Globus pallidus (tissue), 1 donor: ENCODE measurements at places on chromosomes 2 and 18.

GRCh38 chr2:232999354-232999753 lies 13.7 kb downstream of the NGEF start:
- DNase-seq, result peak; percentile 23

DNA sequence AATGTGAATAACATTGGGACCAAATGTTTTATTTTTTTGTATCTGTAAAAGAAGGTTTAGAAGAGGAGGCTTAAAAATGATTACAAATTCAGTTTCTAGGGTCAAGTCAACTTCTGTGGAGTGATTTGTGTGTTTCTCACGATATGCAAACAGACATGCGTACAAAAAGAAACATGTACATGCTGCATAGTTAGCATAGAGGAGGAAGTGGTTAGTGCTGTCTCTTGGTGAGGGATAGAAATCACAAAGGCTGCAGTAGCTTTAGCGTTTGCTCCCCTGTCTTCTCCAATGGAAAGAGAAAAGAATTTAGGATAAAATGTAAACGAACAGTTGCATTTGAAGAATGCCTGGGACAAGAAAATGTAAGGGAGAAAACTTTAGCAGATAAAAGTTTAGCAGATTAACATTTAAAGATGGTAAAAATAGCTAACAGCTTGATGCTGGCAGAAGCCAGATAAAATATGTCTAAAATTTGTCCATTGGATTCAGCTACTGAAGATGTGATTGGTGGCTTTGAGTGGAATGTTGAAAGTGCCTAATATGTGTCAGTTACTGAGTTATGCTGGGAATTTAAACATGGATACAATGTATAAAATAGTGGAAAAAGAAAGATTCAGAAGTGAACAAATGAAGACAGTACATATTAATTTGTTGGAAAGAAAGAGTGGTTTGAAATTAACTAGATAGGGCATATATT lies 44.9 kb downstream of the MALT1 start:
- peak; percentile 3 for DNase-seq

- no peak for DNase-seq
These were observed 6.0 kb upstream of the MLPH start for GRCh38 chr2:237480988-237481525.

DNA sequence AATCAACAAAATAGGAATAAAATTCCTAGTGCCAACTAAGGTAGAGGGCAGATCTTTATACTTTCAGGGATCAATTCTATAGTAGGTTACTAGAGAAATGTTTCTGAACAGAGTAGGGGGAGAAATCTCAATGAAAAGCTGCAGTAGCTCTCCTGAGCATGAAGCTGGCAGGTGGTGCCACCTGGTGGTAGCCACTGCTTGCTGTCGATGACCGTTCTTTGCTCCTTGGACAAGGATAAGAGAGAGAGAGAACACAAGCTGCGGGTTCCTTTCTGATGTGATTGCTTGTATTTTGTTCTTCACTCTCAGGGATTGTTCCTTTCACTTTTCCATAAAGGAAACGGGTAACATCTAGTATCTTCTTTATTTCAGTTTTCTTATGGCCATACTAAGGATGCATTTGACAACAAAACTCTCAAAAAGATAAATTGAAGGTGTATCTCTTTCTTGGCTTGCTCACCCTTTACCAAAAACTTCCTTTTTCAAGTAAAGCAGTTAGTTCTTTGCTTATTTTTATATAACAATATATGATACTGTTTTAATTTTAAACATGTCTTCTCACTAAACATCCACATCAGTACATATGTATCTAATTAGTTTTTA lies 18.6 kb upstream of the MRPL19 start:
- peak; percentile 61 for DNase-seq

DNA sequence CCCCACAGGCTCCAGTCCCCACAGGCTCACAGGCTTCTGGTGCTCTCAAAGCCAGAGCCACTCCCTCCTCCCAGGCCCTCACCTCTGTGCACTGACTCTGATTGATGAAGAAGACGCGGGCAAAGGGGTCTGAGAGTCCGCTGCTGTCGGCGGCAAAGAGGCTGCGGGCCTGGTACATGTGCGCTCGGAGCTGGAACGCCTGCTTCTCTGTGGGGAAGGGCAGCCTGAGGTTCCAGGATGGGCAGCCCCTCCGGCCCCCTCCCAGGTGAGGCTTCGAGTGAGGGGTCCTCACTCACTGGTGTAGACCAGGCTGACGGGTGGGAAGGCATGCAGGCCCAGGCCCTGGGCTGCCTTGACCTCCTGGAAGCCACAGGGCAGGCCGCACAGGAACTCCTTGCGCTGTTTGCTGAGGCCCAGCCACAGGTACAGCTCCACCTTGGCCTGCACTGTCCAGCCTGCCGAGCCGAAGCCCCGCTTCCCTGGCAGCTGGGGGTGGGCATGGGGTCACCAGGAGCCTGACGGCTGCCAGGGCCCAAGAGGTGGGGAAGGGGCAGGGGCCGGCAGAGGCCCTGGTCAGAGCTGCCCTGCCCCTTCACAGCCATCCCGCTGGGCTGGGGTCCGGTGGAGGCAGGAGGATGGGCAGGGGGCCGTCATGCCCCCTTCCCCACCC lies 2.0 kb downstream of the OTOF start:
- DNase-seq, result no peak

- DNase-seq, result no peak
These were observed 356.2 kb upstream of the CHST9 start for GRCh38 chr18:27541293-27541692.

- peak; percentile 52 for DNase-seq
These were observed 99.5 kb downstream of the DTNA start for GRCh38 chr18:34809451-34810072.

DNA sequence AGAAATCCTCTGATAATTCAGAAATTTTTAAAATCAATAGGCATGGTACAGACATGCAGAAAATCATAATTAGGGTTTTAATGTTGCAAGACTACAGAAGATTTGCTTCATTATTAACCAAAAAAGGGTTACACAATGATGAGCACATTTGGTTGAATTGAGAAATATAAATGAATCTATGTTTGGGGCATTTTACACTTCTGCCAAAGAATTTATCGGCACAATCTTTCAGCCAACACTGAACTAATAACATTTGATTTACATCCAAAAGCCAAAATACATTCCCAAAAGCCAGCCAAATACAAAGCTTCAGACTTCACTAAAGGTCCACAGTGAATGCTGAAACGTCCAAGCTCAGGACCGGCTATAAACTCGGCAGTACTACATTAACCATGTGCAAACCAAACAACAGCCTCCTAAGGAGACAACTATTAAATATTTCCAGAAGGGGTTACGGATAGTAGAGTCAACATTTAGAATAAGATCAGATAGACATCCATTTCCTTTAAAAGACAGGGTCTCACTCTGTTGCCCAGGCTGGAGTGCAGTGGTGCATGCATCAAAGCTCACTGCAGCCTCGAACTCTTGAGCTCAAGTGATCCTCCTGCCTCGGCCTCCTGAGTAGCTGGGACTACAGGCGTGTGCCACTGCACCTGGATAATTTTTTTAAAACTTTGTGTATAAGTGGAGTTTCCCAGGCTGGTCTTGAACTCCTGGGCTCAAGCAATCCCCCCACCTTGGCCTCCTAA lies 29.4 kb downstream of the SPRED2 start:
- no peak for DNase-seq

GRCh38 chr18:55880617-55881016 lies 292.6 kb upstream of the TCF4 start:
- DNase-seq, result no peak

GRCh38 chr2:80303006-80303908 lies 1.3 kb downstream of the LRRTM1 start:
- no peak for DNase-seq

GRCh38 chr18:74256190-74256589 lies 35.6 kb downstream of the CYB5A start:
- DNase-seq, result no peak

- DNase-seq, result no peak
These were observed 65.2 kb upstream of the MYCN start for GRCh38 chr2:15874854-15875804.

- DNase-seq, result no peak
These were observed 64.3 kb upstream of the MSTN start for GRCh38 chr2:190126798-190127197.

DNA sequence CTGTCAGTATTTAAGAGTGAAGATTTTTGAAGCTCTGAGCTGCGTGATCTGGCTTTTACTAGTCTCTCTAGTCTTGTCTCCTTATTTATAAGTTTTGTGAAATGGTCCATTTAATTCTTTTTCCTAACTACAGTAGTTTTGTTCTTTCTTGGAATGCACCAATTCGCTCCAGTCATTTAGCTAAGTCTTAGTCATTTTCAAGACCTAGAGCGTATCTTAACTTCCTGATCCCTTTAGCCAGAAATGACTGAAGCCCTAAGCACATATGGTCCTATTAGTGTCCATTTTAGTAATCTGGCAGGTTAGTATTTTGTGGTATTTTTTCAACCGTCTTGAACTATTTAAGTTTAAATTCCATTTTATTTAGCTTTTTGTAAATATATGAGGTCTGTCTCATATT lies 3.6 kb downstream of the BIRC6 start:
- no peak for DNase-seq

GRCh38 chr2:234395891-234396420 lies 100.9 kb downstream of the ARL4C start:
- no peak for DNase-seq

- DNase-seq, result no peak
These were observed 35.2 kb downstream of the SRBD1 start for GRCh38 chr2:45575881-45576280.

DNA sequence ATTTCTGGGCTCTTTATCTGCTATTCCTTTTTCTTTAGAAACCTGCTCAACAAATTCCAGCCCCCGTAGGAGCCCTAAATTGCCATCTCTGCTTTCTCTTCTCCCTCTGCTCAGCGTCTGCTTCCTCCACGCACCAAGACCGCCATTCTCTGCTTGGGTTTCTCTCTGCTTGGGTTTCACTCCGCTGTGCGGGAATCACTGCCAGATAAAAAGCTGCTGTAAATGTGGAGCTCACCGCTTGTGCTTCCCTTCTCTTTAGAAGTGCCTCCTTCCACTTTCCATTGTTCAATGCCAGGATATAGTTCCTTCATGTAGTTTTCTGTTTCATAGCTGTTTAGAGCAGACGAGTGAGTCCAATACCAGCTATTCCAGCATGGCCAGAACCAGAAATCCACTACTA lies 45.9 kb downstream of the TMEM237 start:
- no peak for DNase-seq

DNA sequence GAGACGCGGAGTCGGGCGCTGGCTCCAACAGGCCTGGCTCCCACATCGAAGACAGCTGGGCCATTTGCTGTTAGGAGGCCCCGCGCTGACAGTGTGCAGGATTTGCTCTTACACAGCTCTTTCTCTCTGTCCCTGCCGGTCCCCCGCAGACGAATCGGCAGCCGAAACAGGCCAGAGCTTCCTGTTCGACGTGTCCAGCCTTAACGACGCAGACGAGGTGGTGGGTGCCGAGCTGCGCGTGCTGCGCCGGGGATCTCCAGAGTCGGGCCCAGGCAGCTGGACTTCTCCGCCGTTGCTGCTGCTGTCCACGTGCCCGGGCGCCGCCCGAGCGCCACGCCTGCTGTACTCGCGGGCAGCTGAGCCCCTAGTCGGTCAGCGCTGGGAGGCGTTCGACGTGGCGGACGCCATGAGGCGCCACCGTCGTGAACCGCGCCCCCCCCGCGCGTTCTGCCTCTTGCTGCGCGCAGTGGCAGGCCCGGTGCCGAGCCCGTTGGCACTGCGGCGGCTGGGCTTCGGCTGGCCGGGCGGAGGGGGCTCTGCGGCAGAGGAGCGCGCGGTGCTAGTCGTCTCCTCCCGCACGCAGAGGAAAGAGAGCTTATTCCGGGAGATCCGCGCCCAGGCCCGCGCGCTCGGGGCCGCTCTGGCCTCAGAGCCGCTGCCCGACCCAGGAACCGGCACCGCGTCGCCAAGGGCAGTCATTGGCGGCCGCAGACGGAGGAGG lies 3.5 kb downstream of the GDF7 start:
- DNase-seq, result no peak

GRCh38 chr2:136132825-136133155 lies 14.8 kb upstream of the CXCR4 start:
- DNase-seq, result no peak

DNA sequence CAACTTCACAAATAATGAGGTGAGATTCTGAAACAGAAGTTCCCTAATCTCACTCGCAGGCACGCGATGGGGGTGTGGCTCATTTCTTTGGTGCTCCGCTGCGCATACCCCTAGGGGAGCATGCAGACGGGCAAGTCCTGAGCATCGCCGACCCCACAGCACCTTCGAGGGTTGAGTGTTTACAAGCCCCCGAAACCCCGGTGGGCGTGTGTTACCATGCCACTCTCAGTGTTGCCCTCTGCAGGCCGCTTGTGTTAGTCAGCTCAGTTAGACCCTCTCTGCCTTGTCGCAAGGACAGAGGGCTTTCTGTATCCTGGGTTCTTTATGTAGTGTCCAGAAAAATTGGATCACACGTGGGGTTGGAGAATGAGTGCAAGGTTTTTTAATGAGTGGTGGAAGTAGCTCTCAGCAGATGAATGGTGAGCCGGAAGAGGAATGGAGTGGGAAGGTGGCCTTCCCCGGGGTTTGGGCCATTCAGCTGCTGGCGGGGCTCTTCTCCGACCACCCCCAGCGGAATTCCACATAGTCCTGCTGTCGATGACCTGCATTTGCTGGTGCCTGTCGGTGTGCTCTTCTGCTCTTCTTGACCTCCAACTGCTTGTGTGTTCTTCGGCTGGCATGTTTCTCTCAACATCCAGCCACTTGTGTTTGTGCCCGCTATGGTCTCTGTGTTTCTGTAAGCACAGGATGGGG lies 191.3 kb downstream of the RPRM start:
- DNase-seq, result peak; percentile 5

- no peak for DNase-seq
These were observed 31.9 kb downstream of the DIPK1C start for GRCh38 chr18:74425161-74425560.

GRCh38 chr2:239750929-239751678 lies 274.0 kb downstream of the NDUFA10 start:
- no peak for DNase-seq

- DNase-seq, result no peak
These were observed 96.5 kb upstream of the NFATC1 start for GRCh38 chr18:79299272-79299671.

GRCh38 chr2:167001165-167001564 lies 112.9 kb downstream of the XIRP2 start:
- DNase-seq, result no peak

- DNase-seq, result no peak
These were observed 36.6 kb downstream of the SCTR start for GRCh38 chr2:119487434-119488244.

DNA sequence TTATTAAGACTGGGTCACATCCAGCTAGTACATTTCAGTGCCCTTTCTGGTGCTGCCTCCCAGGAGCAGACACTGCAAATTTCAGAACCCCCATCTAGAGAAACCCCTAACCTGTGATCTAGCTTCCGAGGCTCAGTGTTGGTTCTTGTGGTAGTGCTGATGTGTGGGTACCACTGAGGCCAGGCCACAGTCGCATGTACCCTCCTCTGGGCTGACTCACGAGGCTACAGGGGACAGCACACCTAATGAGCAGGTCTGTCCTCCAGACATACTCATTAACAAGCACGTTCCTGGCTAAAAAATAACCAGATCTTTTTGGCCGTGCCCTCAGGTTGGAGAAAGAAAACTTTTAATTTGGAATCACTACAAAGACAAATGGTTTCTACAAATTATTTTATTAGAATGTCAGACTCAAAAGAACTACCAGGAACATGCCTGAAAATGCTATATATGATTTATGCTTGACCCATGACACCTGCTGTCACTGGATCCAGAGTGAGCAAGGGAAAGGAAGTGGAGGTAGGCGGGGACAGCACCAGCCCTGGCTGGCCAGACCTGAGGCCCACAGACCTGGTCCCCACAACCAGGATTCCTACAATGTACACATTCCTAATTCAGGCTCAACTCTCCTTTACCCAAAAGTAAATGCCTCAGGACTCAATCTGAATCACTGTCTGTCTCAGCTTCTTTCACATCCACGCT lies 8.5 kb downstream of the CIAO1 start:
- no peak for DNase-seq

- no peak for DNase-seq
These were observed 101.6 kb downstream of the LBH start for GRCh38 chr2:30332791-30333453.
